ENCODE measurements at places on chromosomes 4 and X.
A peak's percentile ranks its signal among the peaks of the same experiment; 100 is the strongest.

DNA sequence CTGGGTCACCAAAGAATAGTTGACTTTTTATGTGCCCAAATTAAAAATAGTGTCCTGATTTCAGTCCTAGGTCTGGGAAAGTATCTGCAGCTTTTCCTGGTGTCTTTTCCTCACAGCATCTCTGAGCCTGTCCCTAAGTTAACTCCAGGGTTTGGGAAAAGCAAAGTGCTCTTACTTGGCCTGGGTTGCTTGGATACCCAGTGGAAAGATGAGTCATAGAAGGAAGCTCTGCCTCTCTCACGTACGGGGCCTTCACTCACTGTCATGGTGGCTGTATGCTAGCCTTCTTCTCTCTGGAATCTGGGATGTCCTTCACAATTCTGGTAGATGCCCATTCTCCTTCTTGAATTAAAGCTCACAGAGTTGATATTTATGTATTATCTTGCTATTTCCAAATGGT, 607.3 kb downstream of the ANKRD50 start:
- DNase-seq: peak; percentile 73

GRCh38 chr4:73964862-73965611, 16.8 kb downstream of the PF4 start:
- peak; percentile 12 for DNase-seq

DNA sequence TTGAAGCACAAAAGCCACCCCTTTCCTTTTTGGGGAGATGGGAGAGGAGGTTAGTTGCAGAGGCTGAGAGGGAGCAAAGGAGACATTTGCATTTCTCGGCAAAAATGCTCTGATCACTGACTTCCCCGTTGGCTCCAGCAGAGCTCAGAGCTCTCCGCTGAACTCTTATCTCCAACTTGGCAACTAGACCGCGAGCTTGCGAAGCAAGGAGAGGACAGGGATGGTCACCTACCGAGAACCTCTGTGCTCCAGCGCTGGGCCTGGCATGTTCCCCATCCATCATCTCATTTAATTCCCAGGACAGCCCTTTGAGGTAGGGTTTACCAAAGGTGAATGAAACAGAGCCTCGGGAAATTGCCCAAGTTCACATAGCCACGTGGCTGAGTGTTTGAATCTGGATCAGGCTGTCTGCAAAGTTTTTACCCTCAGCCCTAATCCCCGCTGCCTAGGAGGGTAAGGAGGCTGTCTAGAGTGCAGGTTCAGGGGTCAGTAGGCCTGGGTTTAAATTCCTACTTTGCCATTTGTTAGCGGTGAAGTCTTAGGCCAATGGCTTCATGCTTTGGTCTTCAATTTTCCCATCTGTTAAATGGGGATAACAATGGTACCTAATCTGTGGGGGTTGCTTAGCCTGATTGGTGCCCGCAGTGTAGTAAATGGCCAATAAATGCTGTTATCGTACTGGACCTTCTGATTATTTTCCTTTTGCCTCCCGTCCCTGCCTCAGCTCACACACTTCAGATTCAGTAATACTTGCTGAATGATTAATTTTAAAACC, 3.8 kb upstream of the CITED1 start:
- peak; percentile 33 for DNase-seq

DNA sequence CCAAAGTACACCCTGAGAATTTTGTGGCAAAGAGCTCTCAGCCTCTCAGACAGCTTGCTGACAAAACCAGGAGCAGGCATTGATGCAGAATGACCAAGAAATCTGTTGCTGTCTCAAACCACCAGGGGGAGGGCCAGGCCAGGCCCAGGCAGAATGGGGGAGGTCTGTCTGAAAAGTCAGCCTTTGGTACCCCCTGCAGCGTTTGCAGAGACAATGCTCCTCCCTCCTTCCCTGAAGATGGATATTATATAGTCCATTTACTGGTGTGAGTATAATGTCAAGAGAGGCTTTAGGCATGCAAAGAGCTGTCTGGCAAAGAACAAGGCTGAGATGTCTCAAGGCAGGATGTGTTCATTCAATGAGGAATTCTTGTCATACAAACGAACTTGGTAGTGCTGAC, 52.9 kb upstream of the TRPC5OS start:
- DNase-seq: peak; percentile 26

GRCh38 chr4:47104986-47105385, 73.6 kb downstream of the GABRB1 start:
- peak; percentile 14 for DNase-seq

- peak; percentile 74 for DNase-seq
These were observed 168.1 kb downstream of the VSIG4 start for GRCh38 chrX:65871671-65872311.

DNA sequence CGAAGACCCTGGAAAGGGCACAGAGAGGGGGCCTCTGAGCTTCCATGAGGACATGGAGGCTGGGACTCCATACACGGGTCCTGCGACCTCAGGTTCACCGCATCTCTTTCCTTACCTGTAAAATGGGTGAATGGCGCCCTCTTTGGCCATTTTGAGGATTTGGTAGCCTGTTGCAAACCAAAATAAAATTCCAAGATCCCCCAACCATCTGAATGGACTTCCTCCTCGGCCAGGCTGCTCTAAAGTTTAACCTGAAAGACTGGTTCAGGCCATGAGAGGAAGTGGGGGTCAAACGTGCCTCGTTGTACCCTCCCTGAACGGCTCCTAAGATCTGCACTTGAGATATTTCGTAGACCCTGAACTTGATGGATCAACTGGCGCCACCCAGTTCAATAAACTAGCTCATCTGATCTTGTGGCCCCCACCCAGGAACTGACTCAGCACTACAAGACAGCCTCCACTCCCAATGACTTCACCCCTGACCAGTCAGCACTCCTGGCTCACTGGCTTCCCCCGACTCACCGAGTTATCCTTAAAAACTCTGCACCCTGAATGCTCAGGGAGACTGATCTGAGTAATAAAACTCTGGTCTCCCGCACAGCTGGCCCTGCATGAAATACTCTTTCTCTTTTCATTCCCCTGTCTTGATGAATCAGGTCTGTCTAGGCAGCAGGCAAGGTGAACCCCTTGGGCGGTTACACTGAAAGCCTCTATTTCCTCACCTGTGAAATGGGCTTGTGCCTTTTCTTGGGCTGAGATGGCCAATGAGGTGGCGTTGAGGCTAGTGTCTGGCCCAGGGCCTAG, 32.9 kb upstream of the GPR78 start:
- DNase-seq: peak; percentile 77
